Foreskin melanocyte (primary cell): ENCODE measurements at places on chromosomes 1 and 21.

GRCh38 chr1:176847052-176847451 is 317.5 kb downstream of the ASTN1 start:
- no peak for DNase-seq

DNA sequence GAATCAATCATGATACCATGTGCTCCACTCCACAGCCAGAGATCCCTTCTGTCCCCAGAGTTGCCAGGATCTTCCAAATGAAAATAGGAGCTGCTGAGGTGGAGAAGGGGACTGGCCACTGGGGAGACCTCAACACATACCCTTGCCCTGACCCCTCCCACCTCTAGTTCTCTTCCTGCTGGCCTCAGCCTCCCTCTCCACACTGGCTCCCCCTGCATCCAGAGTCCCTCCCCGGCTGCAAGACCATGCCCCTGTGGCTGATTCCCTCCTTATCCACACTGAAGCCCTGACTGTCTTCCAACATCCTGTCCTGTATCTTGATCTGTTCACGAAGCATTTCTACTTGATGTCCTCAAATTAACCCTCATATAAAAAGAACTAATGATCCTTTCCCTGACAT is 21.1 kb upstream of the CDK18 start:
- DNase-seq, result no peak

- DNase-seq, result no peak
These were observed 289.6 kb downstream of the PTPRU start for GRCh38 chr1:29525941-29526340.

- DNase-seq, result no peak
These were observed 946 bp upstream of the HNRNPR start for GRCh38 chr1:23344987-23345472.

- DNase-seq, result no peak
These were observed 12.9 kb upstream of the EPHA2 start for GRCh38 chr1:16168622-16169360.

DNA sequence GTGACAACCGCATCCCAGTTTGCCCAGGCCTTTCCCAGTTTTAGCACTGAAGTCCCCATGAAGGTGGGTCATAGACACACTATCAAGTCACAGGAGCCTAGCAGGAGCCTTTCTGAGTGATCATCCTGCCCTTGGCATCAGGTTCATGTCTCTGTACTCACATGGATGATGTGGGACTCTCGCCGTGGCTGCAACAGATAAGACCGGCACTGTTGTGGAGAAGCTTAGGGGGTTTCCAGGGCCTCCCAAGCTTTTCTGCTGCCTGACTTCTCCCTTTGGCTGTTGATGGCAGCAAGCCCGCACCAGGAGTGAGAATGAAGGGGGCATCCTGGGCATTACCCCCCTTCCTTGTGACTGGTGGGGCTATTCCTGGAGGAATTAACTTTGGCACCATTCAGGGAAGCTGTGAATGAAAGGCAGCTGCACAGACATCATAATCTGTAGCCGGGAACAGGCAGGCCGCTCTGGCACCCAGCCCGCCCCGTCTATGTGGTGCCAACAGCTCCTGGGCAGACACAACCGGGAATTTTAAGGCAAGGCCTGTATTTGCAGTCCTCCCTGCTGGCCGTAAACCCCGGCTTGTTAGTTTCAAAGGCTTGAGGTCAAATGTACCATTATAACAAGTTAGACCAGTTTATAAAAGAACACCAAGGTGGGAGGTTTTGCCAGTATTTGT is 148.6 kb downstream of the HUNK start:
- DNase-seq, result no peak

GRCh38 chr1:155971910-155972809 is 6.2 kb downstream of the ARHGEF2 start:
- DNase-seq, result no peak

GRCh38 chr1:202349206-202349928 is 868 bp downstream of the PPP1R12B start:
- peak; percentile 26 for DNase-seq

DNA sequence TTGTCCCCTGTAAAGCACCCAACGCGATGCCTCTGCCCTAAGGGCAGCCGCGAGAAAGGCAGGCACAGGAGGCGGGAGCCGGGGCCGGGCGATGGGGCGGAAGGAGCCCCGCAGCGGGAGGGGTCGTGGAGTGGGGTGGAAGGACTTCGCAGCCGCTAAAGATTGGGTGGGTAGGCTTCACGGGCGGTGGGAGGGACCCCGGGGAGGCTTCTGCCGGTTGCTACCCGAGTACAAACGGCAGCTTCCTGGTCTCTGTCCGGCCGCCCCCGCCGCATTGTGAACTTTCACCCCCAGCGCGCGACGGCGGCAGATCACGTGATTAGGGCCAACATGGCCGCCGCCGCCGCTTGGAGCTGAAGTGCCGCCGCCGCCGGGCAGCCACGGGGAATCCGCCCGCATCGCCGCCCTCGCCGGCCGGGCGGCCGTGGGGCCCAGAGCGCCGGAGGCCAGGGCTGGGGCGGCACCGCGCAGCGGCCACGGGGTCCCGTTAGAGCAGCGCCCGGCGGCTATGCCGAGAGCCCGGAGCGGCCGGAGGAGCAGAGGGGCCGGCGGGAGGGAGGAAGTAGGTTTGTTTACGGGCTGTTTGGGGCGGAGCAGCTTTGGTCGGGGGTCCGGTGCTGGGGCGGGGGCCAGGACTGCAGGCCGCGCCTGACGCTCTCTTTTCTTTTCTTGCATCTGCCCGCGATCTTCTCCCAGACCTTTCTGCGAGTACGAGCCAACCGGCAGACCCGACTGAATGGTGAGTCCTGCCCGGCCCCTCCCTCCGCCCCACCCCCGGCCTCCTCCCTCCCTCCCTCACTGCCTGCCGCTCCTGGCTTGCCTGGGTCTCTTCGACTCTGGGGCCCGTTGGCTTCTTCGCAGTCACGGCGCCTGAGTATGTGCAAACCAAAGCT is 42.4 kb downstream of the TMEM53 start:
- peak; percentile 67 for DNase-seq

DNA sequence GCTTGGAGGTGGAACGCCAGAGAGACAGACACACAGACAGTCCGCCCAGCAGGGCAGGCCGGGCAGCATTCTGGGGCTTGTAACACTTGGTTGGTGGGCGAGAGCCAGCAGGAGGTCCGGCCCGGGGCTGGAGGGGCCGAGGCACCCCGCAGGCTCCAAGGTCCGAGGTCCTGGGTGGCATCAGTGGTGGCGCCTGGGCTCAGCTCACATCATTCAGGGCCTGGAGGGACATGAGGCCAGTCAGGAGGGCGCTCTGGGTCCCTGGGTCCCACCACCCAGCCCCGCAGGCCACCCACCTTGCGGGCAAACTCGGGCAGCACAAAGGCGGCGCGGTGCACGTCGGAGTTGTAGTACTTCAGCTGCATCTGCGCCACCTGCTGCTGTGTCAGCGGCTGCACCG is 5.2 kb downstream of the SRM start:
- DNase-seq, result no peak

DNA sequence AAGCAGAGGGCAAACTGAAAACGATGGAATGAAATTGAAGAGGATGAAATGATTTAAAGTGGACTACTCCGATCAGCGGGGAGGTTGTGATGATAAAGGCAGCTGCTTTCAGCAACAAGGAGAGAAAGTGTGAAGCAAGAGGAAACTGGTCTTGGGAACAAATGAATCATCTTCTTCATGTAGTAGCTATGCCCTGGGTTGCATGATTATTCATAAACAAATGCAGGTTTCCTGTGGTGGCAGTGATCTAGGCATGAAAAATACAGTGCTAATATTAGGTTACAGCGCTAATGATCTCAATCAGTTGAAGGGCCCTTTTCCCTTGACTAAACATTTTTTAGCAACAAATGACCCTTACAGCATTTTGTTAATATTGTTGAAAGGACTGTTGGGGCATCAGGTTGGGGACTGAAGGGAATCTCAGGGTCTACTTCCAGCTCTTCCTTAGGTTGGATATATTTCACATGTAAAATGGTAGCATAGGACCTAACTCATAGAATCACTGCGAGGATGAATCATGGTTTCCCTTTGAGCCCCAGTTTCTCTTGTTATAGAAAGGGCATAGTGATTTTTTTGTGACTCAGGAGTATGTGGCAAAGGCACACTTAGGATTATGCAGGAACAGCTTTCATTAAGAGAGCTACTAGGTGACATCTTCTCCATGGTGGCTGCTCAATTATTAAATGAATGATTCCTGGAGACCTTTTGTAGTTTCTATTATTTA is 1.9 kb upstream of the ZFYVE9 start:
- DNase-seq, result peak; percentile 42

- DNase-seq, result no peak
These were observed 2.0 kb upstream of the FCER1A start for GRCh38 chr1:159300146-159300545.

- no peak for DNase-seq
These were observed at the start of gene PTPRF for GRCh38 chr1:43530483-43531106. Gene PTPRF (plus strand): TSS chr1:43530883. CDS start chr1:43545076, 14,193 bp downstream.

DNA sequence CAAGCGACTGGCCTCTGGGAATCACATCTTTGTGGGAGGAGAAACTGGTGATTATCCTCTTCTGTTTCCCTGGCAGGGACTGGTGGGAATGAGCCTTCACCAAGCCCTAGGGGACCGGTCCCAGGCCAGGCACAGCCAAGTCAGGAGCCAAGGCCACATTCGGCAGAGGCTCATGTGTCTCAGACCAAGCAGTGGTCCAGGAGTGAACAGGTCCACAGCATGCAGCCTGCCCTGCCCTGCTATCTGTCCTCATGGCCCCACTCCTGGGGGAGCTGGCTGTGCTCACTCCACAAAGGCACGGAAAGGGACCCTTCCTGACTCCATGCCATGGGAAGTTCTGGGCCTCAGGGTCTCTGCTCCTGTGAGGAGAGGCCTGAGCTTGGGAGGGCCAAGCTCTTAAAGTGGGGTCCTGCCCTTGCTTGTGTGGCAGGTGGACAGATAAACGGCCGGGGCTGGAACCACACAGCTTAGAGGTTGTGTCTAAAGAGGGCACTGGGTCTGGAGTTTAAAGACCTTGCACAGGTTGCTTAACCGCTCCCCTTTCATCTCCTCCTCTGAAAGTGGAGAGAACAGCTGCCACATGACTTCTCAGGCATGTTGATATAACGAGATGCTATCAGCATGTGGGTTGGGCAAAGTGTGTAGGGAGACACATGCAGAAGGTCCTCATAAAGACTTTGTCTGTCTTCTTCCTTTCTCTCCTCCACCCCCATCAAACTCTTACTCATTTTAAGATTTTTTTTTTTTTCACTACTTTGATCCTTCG is 57.5 kb downstream of the CASQ2 start:
- no peak for DNase-seq

GRCh38 chr1:6176779-6177178 is 3.3 kb downstream of the CHD5 start:
- DNase-seq, result no peak

GRCh38 chr1:44811234-44811633 is 2.9 kb downstream of the BTBD19 start:
- DNase-seq, result no peak

- DNase-seq, result peak; percentile 86
These were observed 5.2 kb upstream of the OTUD7B start for GRCh38 chr1:150015651-150016131.

DNA sequence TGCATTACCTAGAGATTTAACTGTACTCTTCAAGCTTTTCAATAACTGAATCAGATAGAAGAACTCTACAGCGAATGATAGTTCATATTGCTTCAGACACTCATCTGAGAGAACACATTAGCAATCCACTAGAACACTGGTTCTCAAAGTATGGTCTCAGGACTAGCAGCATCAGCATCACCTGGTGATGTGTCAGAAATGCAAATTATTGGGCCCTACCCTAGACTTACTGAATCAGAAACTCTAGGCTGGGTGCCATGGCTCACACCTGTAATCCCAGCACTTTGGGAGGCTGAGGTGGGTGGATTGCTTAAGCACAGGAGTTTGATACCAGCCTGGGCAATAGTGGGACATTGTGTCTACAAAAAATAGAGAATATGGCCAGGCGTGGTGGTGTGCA is 24.9 kb upstream of the GLIS1 start:
- DNase-seq, result no peak

DNA sequence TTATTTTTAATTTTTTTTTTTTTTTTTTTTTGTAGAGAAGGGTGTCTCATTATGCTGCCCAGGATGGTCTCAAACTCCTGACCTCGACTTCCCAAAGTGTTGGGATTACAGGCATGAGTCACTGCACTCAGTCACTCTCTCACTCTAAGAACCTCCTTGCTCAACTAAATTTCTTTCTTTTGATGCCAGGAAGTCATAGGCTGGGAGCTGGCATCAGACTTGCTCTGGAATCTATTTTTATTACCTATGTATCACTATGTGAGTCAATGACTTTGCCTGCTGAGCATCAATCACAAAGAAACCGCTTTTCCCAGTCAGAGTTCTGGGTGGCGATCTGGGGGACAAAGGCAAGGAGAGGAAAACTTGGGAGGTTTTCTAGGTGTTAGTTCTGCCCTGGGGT is 35.5 kb upstream of the PARP1 start:
- no peak for DNase-seq

DNA sequence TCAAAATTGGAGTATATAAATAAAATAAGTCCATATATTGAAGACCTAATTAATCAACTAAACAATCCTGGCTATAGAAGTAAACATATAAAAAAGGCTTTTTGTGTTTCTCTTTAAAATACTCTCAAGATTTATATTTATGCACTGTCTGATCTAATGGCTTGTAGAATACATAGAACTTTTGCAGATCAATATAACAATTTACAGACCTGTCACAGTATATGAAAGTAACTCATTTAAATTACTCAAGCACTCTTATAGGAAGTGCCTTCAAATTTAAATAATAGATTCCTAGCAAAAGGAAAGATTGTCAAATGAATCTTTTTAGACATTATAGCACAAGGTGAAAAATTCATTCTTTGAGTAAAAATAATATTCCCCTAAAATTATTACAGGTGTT is 615.8 kb upstream of the RGS18 start:
- DNase-seq, result no peak

DNA sequence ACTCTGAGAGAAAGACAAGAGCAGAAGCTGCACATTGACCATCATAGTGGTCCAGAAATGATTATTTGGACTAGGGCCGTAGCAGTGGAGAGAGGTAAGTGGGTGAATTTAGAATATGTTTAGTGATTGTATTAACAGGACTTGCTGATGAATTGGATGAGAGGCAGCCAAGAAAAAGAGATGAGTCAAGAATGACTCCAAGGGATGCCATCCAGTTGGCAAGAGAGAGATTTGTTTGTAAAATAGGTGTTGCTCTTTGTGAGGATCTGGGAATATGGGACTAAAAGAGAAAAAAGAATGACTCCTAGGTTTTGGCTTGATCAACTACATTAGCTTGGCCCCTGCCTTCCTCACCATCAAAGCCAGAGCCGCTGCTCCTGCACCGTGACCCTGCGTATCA is 54.2 kb upstream of the ARTN start:
- DNase-seq, result no peak

- no peak for DNase-seq
These were observed 42.2 kb downstream of the H3-3A start for GRCh38 chr1:226104671-226105121.

- no peak for DNase-seq
These were observed 5.6 kb upstream of the POFUT2 start for GRCh38 chr21:45293220-45293725.
